Activated CD4-positive, alpha-beta T cell treated with anti-CD3 and anti-CD28 coated beads, Interleukin-2, Interleukin-4, amounts not matched to agents 100 ng/mL and 50 ng/mL, durations not matched to agents 16 hours and 8 hours (primary cell): ENCODE measurements at places on chromosomes 7 and 10.

GRCh38 chr10:43881657-43882056, 233.0 kb upstream of the ZNF32 start:
- DNase-seq: no peak

DNA sequence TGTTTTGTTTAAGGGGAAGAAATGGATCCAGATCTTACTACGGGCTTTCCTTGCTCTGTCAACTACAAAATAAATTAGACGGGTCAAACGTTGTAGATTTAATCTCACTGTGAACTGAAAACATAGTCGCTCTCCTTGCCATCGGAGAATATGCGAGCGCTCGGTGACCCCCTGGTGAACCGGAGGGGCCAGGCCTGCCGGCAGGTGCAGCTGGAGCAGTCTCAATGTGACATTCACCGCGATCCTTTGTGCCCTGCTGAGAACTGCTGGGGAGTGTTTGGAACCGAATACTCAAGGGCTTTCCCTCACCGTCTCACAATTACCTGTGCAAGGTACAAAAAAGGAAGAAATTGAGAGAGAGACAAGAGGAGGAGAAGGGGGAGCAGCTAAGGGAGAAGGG, 174.1 kb upstream of the GPR26 start:
- DNase-seq: no peak

- no peak for DNase-seq
Measured at GRCh38 chr10:79166741-79167140, 98.0 kb downstream of the ZMIZ1 start.

- DNase-seq: peak; percentile 83
Measured at GRCh38 chr7:30348083-30348560, 63.7 kb downstream of the ZNRF2 start.

- no peak for DNase-seq
Measured at GRCh38 chr10:59621771-59622170, 87.9 kb downstream of the SLC16A9 start.

- no peak for DNase-seq
Measured at GRCh38 chr7:41702635-41703371, at the start of gene INHBA. Gene INHBA, minus strand, starts transcription at chr7:41703090. Its CDS starts 2,716 bp downstream, at chr7:41700374.

DNA sequence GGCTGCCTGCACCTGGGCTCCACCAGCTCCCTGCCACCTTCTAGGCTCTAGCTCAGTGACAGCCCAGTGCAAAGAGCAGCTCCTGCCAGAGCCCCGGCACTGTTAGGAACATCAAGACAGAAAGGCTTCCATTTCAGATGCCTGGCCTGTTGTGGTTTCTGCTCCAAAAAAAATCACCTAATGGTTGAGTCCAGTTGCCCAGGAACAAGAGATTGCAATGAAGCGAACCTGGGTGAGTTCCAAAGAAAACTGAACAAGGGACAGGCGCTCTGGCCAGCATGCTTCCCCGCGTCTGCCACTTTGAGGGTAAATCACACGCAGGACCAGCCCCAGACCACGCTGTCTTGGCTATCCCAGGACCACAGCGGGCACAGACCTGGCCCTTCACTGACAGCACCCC, 47.0 kb upstream of the RASGEF1A start:
- no peak for DNase-seq

DNA sequence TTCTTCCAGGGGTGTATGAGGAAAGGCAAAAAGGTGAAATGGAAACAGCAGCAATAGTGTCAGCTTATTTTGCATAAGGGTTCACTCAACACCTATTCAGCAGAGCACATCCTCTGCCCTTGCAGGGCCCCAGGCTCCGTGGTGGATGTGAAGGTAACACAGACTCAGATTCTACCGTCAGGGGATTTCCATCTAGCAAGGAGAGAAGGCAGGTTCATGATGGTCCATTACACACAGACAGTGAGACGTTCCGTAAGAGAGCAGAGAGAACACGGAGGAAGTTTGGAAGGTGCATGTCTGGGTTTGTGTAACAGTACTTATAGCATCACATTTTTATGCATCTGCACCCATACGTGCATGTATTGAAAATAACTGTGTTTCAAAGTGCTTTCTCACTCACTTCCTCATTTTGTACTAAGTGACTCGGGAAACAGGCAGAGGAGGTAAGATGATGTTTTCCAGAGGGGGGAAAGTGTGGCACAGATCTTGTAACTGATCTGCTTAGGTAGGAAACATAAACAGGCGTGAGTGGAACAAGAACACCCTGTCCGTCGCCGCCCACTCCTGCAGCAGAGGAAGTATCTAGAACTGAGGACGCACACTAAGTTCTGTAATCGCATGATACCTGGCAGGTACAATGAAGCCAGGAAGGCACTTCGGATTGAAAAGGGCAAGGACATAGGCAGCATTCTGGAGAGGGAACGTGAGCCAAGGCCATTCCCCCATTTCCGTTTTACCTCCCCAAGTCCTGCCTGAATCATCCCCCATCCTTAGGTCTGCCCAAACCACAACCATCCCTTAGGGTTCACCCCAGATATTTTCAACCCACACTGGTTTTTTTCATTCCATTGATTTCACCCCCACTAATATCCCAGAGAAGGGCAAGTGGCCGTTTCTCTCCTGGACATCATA, 1.0 kb upstream of the ENO4 start:
- peak; percentile 17 for DNase-seq

DNA sequence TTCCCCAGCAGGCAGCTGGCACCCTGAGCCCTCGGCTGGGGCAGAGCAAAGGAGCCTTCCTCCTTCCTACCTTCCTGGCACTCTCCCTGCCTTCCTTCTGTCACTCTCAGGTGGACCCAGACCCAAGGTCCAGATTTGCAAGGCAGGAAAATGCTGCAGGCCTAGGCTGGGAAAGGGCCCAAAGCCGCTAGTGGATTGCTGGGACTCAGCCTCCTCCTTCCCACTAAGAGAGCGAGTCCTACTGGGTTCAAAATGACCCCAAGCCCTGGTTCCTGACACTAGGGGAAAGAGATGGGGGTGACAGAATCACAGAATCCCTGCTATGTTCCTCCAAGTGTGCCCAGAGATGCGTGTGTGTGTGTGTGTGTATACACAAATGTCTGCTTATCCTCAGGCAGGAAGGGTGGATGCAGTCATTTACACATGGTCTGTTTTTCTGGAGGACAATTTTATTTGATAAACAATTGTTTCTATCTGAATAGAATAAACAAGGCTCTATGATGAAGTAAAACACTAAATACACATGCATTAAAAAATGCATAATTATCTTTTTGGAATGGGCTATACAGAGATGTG, 1.3 kb upstream of the PLAU start:
- DNase-seq: no peak

- no peak for DNase-seq
Measured at GRCh38 chr10:125123476-125124114, 36.8 kb downstream of the CTBP2 start.

DNA sequence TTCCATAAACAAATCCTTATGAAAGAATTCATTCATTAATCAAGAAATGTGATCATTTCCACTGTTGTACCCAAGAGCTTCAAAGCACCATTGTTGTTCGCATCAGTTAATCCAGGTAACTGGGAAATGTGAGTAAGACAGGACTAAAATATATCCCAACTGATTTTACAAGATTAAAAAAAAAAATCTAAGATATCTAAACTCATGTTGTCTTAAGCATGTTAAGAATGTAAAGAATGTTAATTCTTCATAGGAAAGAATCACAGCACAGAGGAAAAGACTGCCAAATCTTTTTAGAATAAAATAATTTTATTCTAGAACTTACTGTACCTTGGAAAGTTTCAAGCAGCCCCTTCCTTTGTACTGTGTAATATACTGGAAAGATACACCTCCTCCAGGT, 16.4 kb downstream of the FZD1 start:
- no peak for DNase-seq

DNA sequence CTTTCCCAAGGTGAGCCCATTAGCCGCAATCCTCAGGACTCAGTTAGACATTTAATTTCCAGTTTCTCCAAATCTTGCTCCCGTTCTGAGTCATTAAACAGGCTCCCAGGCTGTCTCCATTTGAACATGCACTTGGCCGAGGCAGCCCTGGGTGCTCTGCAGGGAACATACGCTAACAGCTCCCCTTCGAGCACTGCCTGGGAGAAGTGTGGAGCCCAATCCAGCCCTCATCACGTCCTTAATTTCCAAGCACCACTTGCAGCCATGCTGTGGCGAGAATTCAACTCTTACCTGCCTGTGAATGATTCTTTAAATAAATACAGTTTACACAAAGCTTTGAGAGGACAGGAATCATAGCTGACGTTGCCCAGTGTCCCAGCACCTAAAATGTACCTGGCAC, 218.2 kb downstream of the CCSER2 start:
- DNase-seq: no peak

DNA sequence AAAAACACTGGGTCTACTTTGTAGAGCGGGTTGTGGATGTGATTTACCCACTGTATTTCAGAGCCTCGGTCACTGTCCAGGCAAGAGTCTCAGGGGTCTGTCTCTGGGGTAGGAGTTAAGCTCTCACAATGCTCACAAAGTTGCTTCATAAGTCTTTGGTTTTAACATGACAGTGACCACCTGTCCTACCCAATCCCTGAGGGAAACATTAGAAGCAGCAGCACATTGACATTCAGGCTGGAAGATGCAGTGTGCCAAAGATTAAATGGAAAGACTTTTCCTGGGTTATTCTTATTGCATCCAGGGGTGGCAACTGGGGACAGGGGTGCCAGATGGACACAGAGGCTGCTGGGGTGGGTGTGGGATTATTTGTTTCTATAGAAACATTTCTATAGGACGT, 330.0 kb downstream of the RNLS start:
- DNase-seq: no peak

DNA sequence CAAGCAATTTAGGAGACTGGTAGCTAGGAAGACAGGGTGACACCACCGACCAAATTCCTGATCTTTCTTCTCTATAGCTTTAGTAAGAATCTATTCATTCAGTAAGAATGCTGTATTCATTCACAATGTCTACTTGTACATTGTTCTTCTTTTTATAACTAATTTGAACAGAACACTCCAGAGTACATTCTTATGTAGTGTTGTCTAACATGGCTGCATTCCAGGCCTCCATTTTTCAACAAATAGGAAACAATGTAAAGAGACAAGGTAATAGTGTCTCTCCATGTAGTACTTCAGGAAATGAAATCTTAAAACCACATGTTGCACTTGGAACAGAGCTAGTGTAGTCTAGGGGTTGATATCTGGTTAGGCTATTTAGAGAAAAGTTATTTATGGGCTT, 1.8 kb downstream of the VCL start:
- no peak for DNase-seq

- no peak for DNase-seq
Measured at GRCh38 chr7:20393616-20394015, 62.9 kb downstream of the ITGB8 start.

DNA sequence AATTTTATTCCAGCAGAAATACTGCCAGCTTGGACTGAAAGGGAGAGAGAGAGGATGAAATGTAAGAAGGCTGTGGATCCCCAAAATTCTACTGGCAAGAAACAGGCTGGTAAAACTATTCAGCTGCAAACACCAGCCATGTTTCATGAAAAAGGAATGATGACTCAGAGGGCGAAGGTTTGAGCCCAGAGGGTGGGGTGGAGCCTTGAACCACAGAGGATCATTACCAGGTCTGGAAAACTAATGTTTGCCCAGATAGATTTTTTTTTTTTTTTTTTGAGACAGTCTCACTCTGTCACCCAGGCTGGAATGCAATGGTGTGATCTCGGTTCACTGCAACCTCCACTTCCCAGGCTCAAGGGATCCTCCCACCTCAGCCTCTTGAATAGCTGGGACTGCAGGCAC, 41.7 kb upstream of the NRF1 start:
- DNase-seq: no peak

- DNase-seq: no peak
Measured at GRCh38 chr10:129500617-129501339, 33.7 kb downstream of the MGMT start.

DNA sequence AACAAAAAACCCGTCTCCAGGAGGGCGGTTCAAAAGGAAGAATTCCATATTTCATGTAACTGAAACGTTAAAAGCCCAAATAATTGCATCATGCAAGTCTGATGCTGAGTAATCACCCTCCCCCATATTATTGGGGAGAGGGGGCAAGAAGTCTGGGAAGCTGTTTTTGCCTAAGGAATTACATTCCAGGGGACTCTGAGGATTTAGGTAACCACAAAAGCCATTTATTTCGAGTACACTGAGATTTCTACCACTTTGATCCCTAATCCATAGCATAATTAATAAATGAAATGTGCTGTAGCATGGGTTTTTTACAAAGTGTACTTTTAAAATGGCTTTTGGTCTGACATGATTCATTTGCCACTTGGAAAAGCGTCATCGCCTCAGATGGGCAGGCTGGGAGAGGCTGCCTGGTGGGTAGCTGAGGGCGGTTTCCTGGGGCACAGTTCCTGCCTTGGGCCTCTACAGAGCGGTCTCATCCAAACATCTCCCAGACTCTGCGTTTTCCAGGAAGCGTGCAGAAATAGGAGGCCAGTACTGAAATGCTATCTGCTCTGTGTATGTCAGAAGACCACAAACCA, 106.5 kb downstream of the TCF7L2 start:
- no peak for DNase-seq

- DNase-seq: no peak
Measured at GRCh38 chr7:27734583-27734982, 5.4 kb upstream of the TAX1BP1 start.

DNA sequence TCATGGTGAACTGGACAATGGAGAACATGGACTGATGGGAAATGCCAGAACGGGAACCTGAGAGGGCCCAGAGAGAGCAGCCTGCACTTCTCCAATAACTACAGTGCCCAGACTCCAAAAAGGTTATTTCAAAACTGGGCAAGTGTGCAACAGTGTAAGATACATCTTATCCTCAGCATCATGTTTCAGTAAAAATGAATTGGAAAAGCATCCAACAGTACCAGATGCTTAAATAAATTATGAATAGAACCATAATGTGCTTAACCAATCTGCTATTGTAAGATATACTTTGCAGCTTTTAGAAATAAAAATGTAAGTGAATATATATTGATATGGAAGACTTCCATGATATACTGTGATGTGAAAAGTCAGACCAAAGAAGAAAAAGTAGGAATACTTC, 303.3 kb downstream of the GRID1 start:
- no peak for DNase-seq

DNA sequence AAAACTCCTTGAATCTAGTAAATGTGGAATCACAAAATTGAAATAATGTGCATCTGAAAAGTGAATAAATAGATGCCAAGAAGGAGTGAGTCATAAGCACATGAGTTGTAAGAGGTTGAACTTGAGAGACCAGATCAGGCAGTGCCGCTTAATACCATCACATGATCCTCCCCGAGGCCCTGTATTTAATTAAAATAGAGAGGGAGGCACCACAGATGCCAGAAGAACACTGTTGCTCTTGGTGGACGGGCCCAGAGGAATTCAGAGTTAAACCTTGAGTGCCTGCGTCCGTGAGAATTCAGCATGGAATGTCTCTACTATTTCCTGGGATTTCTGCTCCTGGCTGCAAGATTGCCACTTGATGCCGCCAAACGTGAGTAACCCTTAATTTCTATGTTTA, at the start of gene GPNMB:
Gene GPNMB (plus strand): TSS at position 221 of the 400 bp plus-strand sequence. CDS start 83 bp downstream, at position 304.
- DNase-seq: no peak
